ENCODE measurements at places on chromosomes 7 and 10.

DNA sequence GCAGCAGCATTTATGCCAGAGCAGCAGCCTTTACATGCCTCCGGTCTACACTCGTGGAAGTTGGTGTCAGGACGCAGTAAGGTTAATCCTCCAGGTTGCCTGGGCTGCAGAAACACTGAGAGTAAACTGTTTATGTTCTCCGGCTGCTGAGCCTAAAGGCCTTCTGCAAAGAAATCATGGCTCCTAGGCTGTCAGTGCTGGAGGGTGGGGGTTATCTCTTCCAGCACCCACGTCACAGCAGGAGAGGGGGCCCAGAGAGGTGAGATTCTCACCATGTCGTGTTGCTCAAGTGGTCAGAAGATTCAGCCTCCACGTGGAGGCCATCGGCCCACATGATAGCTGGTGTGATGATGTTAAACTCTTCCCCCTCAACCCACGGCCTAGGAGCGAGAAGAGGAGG is 41.2 kb downstream of the COL13A1 start:
- no peak for DNase-seq

- no peak for DNase-seq
Measured at GRCh38 chr7:33971106-33971505, 65.8 kb downstream of the BMPER start.

GRCh38 chr7:85714043-85714578 is 527.3 kb upstream of the SEMA3D start:
- no peak for DNase-seq

DNA sequence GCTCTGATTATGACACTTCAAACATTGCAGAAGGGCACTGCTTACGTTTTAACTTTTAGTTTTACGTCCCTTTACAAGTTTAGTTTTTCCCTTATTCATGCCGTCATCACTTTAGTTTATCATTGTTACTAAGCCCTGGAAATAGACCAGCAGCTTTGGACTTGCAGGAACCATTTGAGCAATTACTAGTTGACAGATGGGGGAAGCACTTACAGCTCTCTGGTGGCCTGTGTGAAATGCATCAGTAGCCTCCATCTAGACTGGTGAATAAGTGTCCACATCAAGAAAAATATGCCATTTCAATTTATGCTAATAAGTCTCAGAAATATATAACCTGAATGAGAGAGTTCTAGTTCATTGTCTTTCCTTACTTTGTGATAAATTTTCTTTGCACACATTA is 194.9 kb upstream of the GRM3 start:
- DNase-seq = no peak

DNA sequence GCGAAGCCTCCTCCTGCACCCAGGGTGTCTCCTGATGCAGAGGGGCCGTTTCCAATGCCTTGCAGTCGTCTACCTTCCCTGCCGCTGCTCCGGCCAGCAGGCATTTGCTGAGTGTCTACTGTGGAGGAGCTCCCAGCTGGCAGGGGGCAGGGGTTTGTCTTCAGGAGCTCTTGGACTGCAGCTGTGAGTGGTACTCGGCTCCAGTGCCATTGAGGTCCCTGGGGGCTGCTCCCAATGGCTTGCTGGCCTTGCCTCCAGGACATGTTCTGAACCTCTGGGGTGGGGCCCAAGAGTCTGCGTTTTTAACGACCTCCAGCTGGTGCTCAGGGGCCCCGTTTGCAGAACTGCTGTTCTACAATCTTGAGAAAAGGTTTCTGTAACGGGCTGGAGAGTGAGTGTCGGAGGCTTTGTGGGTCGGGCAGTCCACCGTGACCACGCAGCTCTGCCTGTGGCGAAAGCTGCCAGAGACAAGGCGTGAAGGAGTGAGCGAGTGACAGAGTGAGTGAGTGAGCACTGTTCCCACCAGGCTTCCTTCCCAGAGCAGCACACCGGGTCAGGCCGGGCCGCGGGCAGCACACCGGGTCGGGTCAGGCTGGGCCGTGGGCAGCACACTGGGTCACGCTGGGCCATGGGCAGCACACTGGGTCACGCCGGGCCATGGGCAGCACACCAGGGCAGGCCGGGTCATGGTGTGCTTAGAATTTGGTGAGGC is 520.2 kb downstream of the PTPRN2 start:
- DNase-seq = no peak

- no peak for DNase-seq
Measured at GRCh38 chr7:23026164-23026563, 12.2 kb upstream of the HYCC1 start.

- DNase-seq = no peak
Measured at GRCh38 chr10:118816471-118817168, 61.9 kb upstream of the CACUL1 start.

GRCh38 chr10:71769279-71769823 is 4.0 kb downstream of the VSIR start:
- DNase-seq = peak; percentile 69

GRCh38 chr10:77431209-77431611 is 206.4 kb downstream of the KCNMA1 start:
- DNase-seq = no peak

DNA sequence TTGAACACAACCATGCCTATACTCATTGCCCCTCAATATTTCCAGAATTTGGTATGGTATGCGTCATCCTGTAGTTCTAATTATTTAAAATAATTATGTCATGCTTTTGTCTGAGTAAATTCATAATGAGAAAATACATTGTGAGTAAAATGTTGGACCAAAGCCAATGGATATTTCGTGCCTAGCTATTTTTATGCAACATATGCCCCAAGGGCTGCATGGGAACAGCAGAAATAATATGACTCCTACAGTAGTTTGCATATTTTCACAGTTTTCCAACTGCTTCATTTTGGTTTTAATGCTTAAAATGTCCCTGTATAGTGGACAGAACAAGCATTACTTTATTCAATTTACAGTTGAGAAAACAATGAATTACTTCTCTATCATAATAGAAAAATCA is 1115.6 kb upstream of the GHITM start:
- DNase-seq = no peak

- DNase-seq = no peak
Measured at GRCh38 chr10:10270126-10271050, 747.3 kb upstream of the CELF2 start.

DNA sequence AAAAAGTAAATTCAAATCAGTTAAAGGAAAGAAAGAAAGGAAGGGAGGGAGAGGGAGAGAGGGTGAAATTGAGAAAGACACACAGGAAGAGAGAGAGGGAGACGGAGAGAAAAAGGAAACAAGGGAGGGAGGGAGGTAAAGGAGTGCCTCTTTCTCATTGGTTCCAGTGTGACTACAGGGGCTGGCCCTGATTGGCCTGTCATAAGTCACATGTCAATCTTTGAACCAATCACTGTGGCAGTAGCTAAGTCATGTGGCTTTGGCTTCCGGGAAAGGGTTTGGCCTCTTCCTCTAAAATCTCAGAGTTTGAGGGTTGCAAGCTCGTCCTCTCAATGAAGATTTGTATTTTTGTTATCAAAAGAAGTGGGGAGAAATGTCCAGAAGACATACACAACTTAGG is 150.2 kb downstream of the RAB11FIP2 start:
- DNase-seq = no peak

DNA sequence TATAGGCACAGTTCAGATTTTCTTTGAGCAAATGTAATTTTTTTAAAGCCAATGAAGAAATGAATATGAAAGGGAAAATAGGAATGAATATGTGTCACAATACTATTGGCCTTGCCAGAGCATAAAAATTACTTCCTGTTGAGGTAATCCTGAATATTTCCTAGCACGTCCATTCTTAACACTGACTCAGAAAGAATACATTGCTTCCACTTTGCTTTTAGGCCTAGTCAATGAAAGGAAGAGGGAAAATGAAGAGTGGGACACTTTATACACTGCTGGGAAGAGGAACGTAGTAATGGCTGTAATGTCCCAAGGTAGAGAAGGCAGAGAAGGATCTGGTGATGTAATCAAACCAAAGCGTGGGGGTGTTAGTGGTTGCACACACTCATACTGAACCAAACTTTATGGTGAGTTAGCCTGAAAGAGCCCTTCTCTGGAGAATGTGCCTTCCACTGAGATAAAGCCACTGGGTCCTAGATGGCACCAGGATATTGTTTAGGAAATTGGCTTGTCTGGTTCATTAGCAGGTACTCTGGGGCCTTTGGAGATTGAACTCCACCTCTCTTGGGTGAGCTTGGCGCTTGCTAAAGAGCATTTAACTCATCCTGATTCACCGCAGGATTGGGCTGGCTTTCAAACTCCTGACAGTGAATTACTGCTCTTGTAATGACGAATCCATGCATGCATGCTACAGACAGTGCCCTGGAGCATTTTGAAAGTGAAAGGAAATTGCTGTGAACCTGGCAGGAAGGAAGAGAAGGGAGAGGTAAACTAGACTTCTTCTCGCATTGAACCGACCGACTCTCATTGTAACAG is 254.9 kb downstream of the KIAA1217 start:
- DNase-seq = no peak

GRCh38 chr10:3936422-3937040 is 151.5 kb upstream of the KLF6 start:
- no peak for DNase-seq

DNA sequence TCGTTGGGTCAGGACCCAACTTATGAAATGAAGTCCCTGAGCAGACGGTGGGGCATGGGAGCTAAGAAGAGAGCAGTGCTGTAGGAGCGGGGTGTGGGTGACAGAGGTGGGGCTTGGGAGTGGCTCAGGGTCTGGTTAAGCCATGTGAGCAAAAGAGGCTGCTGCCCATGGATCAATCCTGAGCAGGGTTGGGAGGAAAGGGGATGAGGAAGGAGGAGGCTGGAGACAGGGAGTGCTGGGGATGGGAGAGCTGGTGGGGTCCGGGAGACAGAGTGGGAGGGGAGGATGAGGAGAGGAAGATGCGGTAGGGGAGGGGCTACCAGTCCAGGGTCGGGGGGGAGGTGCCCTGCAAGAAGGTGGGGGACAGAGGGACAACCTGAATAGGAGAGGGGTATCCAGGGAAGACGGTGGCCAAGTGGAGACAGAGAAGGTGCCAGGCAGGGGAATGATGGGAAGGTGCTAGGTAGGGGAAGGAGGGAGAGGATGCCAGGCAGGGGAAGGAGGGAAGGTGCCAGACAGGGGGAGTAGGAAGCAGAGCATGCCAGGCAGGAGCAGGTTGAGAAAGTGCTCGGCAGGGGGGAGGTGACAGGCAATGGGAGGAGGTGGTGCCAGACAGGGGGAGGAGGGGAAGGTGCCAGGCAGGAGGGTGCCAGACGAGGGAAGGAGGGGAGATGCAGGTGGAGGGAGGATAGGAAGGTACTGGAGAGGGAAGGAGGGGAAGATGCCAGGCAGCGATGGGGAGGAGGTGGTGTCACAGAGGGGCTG is 27.5 kb upstream of the SMARCD3 start:
- DNase-seq = peak; percentile 14

DNA sequence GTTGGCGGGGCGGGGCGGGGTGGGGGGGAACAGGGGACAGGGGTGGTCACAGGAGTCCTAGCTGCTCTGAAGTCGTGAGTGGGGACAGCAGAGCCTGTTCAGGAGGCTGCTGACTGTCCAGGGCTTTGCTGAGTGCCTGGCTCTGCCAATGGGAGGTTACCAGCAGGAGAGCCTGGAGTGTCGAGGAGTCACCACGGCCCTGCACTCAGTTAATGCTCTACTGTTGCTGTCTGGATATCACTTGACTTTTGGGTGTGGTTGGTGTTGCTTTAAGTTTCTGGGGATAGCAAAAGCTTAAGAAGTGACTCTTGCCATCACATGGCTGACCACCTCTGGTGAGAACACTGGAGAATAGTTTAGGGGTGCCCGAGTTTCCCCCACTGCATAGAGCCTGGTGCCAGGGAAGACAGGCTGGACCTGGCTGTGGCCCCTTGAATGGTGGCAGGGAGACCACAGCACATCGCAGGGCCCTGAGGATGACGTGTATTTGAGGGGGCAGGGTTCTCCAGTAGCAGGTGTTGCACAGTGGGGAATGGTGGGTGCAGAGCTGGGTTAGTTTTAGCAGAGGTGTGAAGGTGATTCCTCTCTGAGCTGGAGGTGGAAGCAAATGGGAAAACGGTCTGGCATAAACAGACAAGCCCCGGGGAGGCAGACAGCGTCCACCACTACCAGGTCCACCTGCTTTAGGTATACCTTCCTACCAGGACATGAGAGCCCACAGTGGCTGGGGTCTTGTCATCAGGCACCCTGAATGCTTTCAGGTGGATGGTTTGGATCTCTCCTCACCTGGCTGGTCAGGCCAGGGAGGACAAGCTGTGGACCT is 54.2 kb upstream of the CAMK2B start:
- no peak for DNase-seq

DNA sequence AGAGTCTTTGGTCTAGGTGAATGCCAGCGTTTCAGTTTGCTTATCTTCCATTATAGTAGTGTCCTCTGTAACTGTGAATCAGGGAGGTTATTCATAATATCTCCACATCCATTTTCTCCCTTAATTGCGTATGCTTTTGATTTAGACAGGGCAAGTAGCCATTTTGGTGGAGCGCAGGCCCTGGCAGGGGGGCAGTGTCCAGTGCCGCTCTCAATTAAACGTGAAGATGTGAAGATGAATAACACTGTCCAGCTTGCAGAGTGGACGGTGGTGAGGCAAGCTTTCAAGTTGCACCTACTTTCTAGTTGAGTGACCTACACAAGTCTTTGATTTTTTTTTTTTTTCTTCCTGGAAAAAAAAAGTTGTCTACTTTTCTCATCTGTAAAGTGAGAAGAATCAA is 4.5 kb downstream of the TSPAN14 start:
- DNase-seq = no peak

- peak; percentile 17 for DNase-seq
Measured at GRCh38 chr10:131638880-131639278, 261.9 kb upstream of the PPP2R2D start.

DNA sequence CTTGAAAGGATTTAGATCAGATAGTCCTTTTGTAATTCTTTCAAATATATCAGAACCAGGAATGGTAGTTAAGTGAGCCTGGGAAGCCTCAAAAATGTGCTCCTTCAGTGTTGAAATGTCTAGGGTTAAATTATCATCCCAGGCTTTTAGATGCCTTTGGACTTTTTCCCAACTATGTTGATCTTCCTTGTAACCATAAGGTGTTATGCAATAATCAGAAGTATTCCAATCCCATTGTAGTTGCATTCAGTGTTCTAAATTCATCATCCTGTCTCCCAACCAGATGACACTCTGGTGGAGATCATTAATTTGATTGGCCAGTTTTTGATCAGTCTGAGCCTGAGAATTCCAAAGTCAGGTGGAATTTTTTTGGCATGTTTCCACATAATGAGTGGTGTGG is 35.1 kb upstream of the AKR1C2 start:
- no peak for DNase-seq

GRCh38 chr7:142413280-142414000 is 155.6 kb upstream of the PRSS58 start:
- no peak for DNase-seq

GRCh38 chr7:92485267-92485892 is 7.6 kb upstream of the ERVW-1 start:
- DNase-seq = no peak

DNA sequence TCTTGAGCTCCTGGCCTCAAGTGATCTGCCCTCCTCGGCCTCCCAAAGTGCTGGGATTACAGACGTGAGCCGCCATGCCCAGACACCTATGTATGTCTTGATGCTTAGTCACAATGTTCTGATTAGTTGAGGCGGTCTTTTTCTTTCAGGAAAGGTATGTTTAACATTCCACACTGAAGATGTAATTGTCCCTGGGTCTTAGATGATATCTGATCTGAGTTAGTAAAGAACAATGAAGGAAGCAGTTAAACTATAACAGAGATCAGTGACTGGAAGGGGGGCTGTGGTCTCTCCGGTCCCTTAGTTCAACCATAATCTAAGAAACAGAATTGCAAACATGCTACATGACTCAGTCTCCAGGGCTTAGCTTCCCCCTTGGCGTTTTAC is 31.5 kb upstream of the SH2D4B start:
- DNase-seq = no peak

GRCh38 chr7:55962014-55962413 is 2.4 kb upstream of the NIPSNAP2 start:
- DNase-seq = no peak

All from CD8-positive, alpha-beta T cell (primary cell).